ENCODE measurements at places on chromosomes 11 and 22. TPM values are rescaled to one million over a fixed set of nuclear protein-coding genes. Genes with fewer than 3 reads are reported as not detected.

SLC16A8 gene
- polyA plus RNA-seq, result not detected

SCGB1A1 gene
- polyA plus RNA-seq, result not detected

NKAPD1 gene
- polyA plus RNA-seq, result 25.6 TPM

PTDSS2 gene
- polyA plus RNA-seq, result 3.5 TPM

NXPE2 gene
- 0.30 TPM for polyA plus RNA-seq

PIK3IP1 gene
- 2.7 TPM for polyA plus RNA-seq

TMEM25 gene
- 41.0 TPM for polyA plus RNA-seq

EXPH5 gene
- 6.3 TPM for polyA plus RNA-seq

RAC2 gene
- not detected for polyA plus RNA-seq

PATE4 gene
- polyA plus RNA-seq, result not detected

ZNRD2 gene
- 9.2 TPM for polyA plus RNA-seq

TSPAN18 gene
- polyA plus RNA-seq, result 0.14 TPM

ATG16L2 gene
- polyA plus RNA-seq, result 1.9 TPM

PANX3 gene
- not detected for polyA plus RNA-seq

PDGFB gene
- polyA plus RNA-seq, result 1.1 TPM

DEUP1 gene
- 4.7 TPM for polyA plus RNA-seq

INSC gene
- 8.8 TPM for polyA plus RNA-seq

SLC37A2 gene
- not detected for polyA plus RNA-seq

OR5P2 gene
- not detected for polyA plus RNA-seq

ANKK1 gene
- polyA plus RNA-seq, result not detected

MUS81 gene
- polyA plus RNA-seq, result 9.5 TPM

SAA1 gene
- polyA plus RNA-seq, result not detected

WNT7B gene
- 0.45 TPM for polyA plus RNA-seq
